Hematopoietic multipotent progenitor cell treated with erythropoietin and hydrocortisone succinate and interleukin-3 and kit ligand, for 15 days (in vitro differentiated cells): ENCODE measurements at places on chromosomes 5 and 9.

- DNase-seq = peak; percentile 65
Observed at GRCh38 chr5:172008689-172009141, 2.3 kb upstream of the FBXW11 start.

DNA sequence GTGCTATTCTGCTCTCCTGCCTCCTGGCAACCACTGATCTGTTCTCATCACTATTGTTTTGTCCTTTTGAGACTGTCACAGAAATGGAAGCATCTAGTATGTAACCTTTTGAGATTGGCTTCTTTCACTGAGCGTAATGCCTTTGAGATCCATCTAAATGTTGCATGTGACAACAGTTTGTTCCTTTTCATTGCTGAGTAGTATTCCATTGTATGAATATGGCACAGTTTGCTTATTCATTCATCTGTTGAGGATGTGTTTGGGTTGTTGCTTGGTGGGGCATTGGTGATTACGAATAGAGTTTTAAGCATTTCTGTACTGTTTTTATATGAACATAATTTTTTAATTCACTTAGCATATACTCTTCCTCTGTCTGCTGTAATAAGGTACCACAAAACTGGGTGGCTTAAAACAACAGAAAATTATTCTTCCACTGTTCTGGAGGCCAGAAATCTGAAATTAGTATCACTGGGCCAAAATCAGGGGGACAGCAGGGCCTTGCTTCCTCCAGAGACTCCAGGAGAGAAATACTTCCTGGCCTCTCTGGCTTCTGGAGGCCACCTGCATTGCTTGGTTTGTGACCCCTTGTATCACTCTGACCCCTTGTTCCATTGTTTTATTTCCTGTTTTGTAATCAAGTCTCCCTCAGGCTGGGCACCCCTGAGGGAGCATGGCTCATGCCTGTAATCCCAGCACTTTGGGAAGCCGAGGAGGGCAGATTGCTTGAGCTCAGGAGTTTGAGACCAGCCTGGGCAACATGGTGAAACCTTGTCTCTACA, 53.0 kb downstream of the EXOSC2 start:
- no peak for DNase-seq

- no peak for DNase-seq
Observed at GRCh38 chr5:87686975-87687374, 274.2 kb upstream of the CCNH start.

GRCh38 chr5:72325566-72326305, 5.6 kb downstream of the PTCD2 start:
- DNase-seq = no peak

DNA sequence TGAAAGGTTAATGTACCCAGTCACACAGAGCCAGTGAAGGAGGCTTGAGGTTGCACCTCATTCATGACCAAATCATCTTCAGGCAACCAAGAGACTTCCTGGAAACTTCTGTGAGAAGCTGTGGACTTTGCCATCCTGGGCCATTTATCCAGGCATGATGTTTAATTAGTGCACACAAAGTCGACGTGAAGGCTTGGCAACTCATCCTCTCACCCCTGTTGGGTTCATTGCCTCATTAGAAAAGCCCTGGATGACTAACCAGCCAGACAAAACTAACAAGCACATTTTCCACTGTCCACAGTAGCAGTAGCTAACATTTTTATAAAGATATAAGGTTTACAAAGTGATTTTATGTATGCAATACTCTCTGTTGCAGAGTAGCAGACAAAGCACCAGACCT, 65.7 kb upstream of the ZNF462 start:
- DNase-seq = no peak

- DNase-seq = peak; percentile 24
Observed at GRCh38 chr5:154972476-154973080, 31.7 kb downstream of the MRPL22 start.

GRCh38 chr9:126806336-126806735, 1.5 kb downstream of the ZBTB43 start:
- no peak for DNase-seq

- DNase-seq = no peak
Observed at GRCh38 chr9:81517954-81518353, 171.4 kb downstream of the TLE1 start.

- no peak for DNase-seq
Observed at GRCh38 chr5:106092455-106092854, 1578.3 kb downstream of the EFNA5 start.

- no peak for DNase-seq
Observed at GRCh38 chr5:19498852-19499251, 489.1 kb downstream of the CDH18 start.

DNA sequence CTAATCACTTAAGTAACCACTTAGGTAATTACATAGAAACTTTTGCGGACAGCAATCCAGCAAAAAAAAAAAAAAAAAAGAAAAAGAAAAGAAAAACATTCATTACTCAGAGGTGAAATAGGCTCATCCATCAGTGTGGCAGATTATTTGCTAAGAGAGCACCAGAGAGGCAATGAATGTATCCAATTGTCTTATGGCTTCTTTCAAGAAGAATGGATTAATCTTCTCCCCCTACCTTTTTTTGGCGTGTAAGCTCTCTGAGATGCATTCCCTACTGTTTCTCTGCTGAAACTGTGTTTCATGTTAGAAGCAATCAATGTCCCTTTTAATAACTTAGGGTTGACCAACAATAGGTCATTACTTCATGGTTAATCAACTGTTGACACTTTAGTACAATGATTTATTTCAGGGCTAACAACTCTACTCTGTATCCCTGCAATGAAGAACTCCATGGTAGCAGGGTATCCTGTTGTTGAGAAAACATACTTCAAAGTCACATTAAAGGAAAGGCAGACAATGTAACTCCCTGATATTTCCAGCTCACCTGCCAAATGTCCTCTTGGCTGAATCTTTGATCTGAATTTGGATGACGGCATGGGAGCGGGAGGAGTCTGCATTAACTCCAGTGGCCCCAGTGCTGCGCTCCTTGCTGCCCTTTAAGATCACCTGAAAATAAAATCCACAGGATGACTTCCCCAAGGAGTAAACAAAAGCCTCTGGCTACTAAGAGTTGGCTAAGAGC, 57.6 kb downstream of the KIF24 start:
- no peak for DNase-seq

DNA sequence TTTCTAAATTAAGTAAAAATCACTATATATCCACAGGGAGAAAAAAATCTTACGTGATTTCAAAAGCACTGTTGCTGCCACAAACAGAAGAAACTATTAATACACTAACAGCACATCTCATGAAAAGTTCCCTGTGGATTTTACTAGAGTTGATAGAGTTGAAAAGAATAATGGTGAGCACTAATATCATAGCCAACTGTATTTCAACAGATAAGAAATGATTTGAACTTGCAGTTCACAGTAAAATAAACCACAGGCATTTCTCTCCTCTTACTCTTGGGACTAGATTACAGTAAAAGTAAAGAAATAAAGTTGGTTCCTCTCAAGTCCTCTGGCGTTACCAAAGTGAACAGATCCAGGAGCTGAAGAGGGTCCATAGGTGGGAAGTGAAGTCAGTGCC, 27.9 kb downstream of the AGTPBP1 start:
- DNase-seq = no peak

GRCh38 chr9:19568946-19569345, 160.1 kb downstream of the ACER2 start:
- DNase-seq = no peak

GRCh38 chr5:1414311-1415058, 30.8 kb downstream of the SLC6A3 start:
- DNase-seq = no peak

DNA sequence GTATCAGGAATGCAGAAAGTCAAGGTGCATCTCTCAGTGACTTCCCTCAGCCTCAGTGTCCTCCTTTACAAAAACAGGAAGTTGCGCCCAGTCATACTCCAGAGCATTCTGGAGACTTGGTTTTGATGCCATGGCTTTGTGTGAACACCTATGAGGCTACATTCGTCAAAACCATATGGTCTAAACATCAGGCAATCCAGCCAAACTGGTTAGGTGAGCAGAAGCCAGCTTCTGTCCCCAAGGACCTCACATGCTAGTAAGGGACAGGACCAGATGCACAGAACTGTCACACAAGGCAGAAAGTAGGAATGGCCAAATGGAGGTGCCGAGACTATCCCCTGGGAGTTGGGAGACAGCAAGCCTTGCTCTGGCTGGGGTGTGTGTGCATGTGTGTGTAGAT, 217.2 kb downstream of the MELK start:
- DNase-seq = no peak

DNA sequence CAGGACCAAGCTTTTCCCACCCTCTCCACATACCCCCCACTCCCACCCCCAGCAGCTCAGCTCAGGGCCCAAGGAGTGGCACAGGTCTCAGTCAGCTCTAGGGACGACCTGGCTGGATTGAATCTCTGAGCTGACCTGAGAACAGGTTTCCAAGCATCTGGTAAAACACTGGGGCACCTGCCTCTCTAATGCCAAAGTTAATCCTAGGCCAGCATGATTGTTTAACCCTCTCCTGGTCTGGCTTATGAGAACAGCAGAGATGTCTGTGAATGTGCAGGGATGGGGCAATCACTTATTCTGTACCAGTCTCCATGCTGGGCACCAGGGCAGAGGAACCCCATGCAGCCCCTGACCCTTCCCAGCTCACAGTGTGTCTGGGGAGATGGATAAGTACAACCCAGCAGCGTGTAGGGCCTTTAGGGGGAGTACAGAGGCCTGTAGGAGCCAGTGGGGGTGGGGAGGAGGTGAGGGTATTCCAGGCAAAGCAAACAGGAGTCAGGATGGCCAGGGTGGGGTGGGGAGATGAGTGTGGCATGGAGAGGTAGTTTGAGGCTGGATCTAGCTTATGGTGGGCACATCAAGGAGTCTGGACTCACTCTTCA, 678 bp upstream of the KIF12 start:
- DNase-seq = no peak

GRCh38 chr5:111689357-111689935, 67.5 kb downstream of the NREP start:
- no peak for DNase-seq

DNA sequence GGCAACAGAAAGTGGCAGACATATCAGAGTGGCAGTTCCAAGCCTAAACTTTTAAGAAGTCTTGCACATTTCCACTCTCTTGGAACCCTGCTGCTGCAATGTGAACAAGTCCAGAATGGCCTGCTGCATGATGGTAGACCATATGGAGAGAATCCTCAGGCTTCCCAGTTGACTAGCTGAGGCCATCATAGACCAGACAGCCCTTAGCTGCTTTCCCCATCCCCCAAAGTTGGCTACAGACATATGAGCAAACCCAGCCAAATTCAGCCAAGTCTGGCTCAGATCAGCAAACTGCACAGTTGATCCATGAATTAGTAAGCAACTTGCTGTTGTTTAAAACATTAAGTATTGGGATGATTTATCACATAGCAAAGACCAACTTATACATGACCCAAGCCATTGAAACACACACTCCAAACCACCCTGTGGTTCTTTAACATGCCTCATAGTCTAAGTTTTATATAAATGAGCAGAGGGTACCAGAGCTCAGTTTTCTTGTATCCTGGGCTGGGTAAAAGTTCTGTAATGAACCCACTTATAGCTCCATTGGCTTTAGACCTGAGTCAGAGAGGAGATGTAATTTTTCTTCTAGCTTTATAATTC, 19.9 kb downstream of the PPP3R2 start:
- no peak for DNase-seq

DNA sequence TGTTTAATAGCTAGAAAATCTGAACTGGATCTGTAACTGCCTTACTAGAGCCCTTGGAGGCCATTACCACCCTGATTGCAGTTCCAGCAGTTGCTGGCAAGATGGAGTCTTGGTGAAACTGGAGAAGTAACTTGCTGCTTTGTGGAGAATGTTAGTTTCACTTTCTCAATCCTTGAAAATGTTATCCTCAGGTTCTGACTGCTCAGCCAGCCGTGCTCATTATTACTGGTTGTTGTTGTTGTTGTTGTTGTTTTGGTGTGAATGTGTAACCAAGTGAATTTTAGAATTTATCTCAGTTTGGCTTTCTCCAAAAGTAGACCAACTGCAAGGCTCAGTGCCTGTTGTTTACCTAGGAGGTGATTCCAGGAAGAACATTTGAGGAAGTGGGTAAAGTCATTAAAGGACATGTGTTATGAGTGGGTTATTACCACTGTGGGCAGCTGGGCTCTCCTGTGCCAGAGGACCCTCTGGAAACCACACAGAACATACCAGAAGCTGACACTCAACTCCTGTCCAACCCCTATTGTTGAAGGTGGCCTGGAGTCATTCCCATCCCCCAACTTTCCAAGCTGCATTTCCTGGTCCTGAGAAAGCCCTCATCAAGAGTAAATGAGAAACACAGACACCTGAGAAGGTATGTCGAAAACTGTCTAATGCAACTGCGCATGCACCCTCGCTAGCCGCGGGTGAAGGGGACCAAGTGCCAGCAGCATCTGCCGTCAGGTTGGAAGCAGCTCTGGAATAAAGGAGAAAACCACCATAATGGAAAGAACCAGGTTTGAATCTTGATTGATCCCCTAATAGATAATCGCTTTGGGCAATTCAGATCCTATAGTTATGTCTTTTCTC, 111.6 kb downstream of the CMYA5 start:
- DNase-seq = no peak

DNA sequence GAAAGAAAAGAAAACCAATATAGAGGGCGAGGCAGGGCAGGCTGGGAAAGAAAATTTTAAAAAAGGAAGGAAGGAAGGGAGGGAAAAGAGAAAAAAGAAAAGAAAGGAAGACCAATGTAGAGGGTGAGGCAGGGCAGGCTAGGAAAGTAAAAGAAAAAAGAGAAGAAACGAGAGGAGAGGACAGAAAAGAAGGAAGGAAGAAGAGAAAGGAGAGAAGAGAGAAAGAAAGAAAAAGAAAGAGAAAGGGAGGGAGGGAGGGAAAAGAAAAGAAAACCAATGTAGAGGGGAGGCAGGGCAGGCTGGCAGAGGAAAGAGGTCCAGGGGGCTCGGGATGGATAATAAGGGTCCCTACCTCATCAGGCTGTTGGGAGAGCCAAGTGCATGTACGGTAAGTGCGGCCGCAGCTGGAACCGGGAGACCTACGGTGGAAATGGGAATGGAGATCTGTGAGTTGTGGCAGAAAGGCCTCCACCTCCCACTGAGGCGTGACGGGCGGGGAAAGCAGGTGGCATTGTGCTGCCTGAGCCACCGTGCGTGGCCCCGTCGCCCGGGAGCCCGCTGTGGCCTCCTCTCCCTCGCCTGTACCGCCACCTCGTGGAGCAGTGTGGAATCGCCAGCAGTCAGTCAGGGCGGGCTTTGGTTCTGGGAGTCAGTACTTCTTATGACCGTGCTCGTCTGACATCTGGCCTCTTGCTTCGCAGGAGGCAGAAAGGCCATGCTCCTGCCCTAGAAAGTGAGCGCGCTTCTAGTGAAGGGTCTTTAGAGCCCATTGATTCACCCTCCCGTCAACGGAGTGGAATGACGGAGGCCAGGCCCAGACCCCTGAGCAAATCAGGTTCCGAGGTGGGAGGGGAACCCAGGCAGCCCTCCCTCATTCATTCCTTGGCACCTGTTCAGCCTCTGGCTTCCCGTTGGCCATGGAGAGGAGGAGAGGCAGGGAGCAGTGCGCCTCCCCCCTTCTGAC, 10.4 kb upstream of the NHP2 start:
- peak; percentile 84 for DNase-seq
